EH (cell line): ENCODE measurements at places on chromosomes 5 and 9.

GRCh38 chr9:127626752-127627493 lies 14.8 kb downstream of the STXBP1 start:
- no peak for DNase-seq

GRCh38 chr9:21266733-21267484 lies 27.1 kb upstream of the IFNA14 start:
- DNase-seq, result no peak

GRCh38 chr9:22204240-22204639 lies 195.1 kb upstream of the CDKN2B start:
- no peak for DNase-seq

DNA sequence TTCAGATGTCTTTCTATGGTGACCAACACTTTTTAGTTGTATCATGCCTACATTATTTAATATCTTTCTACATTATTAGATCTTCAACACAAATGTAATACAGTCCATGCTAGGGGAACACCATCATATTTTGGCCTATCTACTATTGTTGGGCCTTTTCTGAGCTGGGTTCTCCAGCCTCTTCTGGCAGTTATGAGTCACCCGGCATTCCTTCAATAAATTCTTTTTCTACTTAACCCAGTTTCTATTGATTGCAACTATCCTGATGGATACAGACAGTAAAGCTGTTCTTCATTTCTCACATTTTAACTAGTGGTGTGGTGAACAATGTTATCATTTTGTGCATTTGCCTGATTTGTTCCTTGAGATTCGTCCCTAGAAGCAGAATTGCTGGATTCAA lies 529.3 kb downstream of the BNC2 start:
- peak; percentile 71 for DNase-seq

GRCh38 chr9:95551406-95551805 lies 34.6 kb upstream of the PTCH1 start:
- DNase-seq, result no peak
